ENCODE measurements at places on chromosomes 5 and 9.

DNA sequence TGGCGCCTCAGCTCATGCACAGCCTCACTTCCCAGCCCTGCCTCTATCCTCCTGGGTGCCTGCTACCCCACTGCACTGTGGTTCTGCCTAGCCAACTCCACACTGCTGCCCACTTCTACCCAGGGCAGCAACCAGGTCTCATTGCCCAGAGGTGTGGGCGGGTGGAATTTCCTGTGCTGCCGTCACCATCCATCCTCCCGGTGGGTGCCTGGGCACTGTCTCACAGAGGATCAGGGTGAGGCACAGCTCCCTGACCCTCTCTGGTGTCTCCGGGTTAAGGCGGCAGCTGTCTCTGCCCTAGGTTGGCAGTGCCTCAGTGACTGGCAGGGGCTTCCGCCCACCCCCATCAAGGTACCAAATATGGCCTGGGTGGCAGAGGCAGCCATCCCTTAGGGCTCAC, 4.3 kb upstream of the MTMR12 start:
- DNase-seq: no peak

- DNase-seq: no peak
Measured at GRCh38 chr5:168858994-168859393, 279.8 kb upstream of the PANK3 start.

DNA sequence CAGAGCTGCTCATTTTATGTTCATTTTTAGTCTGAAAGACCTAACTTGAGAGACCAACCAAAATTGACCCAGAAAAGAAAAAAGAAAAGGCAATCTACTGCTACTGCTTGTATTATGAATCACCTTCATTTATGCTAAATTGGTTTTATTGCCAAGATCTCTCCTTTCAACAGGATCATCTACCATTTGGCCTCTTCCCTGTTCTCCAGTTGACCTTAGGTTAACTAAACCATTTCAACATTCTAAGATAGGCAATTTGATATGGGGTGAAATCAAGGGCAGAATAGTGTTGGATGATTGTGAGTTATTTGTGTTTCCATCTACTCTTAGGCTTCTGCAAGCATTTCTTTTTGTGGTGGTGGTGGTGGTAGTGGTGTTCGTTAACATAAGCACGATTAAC, 48.3 kb upstream of the POU4F3 start:
- DNase-seq: no peak

- no peak for DNase-seq
Measured at GRCh38 chr9:5976674-5977397, 38.6 kb downstream of the RANBP6 start.

- no peak for DNase-seq
Measured at GRCh38 chr9:95793924-95794828, 81.3 kb upstream of the ERCC6L2 start.

- no peak for DNase-seq
Measured at GRCh38 chr9:133169102-133169501, 5.4 kb upstream of the GBGT1 start.

- no peak for DNase-seq
Measured at GRCh38 chr5:109563189-109563588, 126.5 kb upstream of the MAN2A1 start.

- no peak for DNase-seq
Measured at GRCh38 chr9:91814753-91815152, 135.3 kb downstream of the ROR2 start.

- no peak for DNase-seq
Measured at GRCh38 chr5:151892393-151892792, 32.3 kb downstream of the GLRA1 start.

DNA sequence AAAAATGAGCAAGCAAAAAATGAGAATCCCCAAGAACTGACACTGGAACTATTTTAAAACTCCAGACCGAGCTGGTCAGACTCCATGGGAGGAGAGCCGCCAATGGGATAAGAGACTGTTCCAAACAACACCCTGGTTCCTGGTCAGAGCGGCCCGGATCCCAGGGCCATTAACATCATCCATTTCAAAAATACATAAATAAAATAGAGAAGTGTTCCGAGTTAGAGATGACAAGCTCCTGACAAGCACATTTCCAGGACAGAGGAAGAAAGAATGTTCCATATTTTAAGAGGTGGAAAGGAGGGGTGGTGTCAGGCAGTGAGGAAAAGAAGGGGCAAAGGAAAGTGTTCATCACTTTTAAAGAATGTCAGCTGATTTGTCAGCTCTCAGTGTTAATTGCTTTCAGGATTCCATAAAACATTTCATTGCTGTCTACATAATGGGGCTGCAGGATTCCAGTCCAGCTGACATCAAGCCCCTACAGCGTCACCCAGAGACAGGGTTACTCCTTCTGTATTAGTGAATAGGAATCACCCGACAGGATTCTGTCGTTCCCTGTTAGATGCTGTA, 202.5 kb upstream of the TRIM32 start:
- DNase-seq: no peak

DNA sequence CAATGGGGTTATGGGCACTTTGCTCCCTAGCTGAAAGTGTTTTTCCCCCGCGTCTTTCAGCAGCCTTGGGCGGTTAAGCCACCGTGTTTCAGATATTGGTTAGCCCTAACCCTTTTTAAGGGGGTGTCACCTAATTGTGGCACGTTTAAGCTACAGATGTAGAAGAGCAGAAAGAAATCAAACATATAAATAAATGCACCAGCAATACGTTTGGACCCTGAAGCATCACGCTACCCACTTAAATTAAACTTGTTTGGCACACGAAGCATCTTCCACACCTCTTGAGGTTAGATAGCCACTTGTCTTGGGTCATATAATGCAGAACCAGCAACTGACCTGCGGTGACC, 768 bp downstream of the YTHDC2 start:
- no peak for DNase-seq

- peak; percentile 61 for DNase-seq
Measured at GRCh38 chr5:170393235-170393634, 4.1 kb upstream of the KCNMB1 start.

GRCh38 chr5:111562561-111562960, 50.2 kb upstream of the STARD4 start:
- no peak for DNase-seq

- DNase-seq: no peak
Measured at GRCh38 chr5:62000646-62001045, 305.4 kb upstream of the KIF2A start.

Data from CD4-positive, alpha-beta T cell treated with Interleukin-15 for 1 hour (primary cell).